Renal cortex interstitium (tissue), 15 donors: ENCODE measurements at places on chromosomes 16 and 17. TPM values are rescaled to one million over a fixed set of nuclear protein-coding genes. Genes with fewer than 3 reads are reported as not detected.

DNA sequence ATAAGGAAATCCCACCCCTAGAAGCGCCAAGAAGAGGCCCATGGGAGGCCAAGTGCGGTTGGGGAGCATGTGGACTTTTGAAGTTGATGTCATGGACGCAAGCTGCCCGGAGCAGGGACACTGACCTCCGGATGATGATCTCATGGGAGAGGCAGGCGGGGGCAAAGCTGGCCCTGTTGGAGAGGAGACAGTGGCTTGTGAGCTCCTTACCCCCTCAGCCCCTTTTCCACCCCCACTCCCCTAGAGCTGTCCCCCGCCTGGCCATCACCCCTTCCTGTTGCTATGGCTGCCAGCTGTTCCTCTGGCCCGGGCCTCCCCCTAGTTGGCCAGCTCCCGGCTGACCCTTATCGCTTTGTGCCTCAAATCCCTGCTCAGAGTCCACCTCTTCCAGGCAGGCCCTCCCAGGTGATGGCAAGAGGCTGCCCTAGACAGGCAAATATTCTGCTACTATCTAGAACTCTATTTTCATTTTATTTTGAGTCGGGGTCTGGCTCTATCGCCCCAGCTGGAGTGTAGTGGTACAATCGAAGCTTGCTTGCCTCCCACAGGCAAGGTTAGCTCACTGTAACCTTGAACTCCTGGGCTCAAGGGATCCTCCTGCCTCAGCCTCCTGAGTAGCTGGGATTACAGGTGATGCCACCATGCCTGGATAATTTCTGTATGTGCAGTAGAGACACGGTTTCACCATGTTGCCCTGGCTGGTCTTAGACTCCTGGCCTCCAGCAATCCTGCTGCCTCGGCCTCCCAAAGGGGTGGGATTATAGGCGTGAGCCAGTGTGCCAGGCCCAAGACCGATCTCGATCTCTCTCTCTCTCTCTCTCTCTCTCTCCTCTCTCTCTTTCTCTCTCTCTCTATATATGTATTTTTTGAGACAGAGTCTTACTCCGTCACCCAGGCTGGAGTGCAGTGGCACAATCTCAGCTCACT, 6.6 kb downstream of the NOTUM start:
- no peak for DNase-seq

GRCh38 chr17:58277107-58277801, 3.5 kb downstream of the MPO start:
- DNase-seq: no peak

DNA sequence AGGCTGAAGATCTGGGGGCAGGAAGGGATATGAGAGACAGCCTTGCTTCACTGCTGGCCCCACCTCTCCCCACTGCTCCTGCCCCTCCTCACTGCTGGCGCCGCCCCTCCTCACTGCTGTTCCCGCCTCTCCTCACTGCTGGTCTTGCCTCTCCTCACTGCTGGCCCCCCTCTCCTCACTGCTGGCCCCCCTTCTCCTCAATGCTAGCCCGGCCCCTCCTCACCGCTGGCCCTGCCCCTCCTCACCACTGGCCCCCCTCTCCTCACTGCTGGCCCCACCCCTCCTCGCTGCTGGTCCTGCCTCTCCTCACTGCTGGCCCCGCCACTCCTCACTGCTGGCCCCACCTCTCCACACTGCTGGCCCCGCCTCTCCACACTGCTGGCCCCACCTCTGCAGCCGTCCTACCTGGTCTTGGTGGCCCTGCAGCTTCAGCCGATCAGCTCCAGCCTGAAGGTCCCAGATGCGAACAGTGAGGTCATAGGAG, 9.5 kb upstream of the PAM16 start:
- DNase-seq: no peak

GRCh38 chr17:57986841-57987580, 1.0 kb downstream of the VEZF1 start:
- peak; percentile 54 for DNase-seq

Gene ADAD2
- polyA plus RNA-seq: 0.73 TPM
